ENCODE measurements at places on chromosomes 12 and 14. TPM values are rescaled to one million over a fixed set of nuclear protein-coding genes. Genes with fewer than 3 reads are reported as not detected.

DNA sequence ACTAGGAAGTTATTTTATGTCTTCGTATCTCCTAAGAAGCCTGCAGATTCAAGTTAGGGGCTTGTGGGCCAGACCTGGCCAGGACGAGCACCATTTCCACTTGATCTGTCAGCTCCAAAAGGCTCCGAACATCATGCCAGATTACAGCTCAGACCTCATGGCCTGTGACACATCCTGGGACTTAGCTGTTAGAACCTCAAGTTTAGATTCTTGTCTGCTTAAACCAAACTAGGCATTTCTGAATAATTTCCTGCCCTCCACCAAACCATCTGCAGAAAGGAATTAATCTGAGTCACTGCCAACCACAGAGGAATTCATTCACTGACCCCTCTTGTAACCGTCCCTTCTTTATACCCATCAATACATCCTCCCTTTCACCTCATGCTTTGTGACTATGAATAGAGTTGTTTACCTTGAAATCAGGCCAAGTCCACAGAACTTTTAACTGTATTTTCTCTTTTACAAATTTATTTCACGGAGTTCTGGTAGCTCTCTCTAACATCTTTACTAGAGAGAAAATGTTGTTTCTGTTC, 120.3 kb downstream of the FBXL14 start:
- DNase-seq: no peak

GRCh38 chr14:78022059-78022458, 148.1 kb upstream of the NRXN3 start:
- peak; percentile 90 for DNase-seq

DNA sequence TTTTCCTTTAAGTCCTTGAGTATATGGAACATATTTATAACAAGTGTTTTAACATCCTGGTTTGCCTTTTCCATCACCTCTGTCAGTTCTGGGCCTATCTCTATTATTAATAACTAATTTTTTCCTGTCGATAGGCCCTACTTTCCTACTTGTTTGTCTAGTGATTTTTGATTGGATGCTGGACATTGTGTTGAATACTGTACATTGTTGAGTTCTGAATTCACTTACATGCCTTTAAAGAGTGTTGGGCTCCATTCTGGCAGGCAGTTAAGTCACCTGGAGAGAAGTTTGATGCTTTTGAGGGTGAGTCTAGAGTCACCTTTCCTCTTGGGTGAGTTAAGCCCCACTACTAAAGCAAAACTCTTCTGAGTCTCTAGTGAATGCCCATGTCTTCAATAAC, 77.5 kb upstream of the C14orf180 start:
- DNase-seq: no peak

DNA sequence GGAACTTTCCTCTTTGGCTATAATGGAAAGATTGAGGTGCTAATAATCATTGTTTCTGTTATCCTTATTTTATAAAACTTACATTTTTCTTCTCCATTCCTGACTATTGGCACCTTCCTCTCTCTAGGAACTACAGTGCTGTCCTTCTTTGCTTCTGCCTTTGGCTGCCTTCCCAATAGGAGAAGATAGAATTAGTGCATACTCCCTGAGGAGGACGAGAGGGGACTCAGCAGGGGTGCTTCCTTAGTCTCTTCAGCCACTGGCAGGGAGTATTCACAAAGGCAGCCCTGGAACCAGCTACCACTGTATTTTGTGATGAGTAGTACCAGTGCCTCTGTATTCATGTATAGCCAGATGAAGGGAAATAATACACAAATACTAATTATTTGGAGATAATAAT, 208.5 kb downstream of the FOXG1 start:
- DNase-seq: no peak

- no peak for DNase-seq
These were observed 1.8 kb downstream of the ARID2 start for GRCh38 chr12:45731190-45731775.

DNA sequence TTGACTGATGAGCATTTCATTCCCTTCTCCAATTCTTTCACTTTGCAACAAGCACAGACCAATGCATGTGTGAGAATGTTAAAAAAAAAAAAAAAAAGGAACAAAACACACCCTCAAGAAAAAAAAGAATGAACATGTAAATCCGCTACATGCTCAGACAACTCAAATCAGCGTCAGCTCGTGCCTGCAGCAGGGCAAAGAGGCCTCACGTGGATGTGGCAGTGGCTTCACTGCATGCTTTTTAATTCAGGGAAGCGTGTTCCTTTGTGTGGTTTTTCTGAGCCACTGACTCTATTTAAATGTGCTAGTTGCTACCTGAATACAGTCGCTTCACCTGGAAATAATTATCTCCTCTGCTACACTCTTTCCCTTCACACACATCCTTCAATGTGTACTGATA, 55.1 kb downstream of the PPP1R36 start:
- no peak for DNase-seq

DNA sequence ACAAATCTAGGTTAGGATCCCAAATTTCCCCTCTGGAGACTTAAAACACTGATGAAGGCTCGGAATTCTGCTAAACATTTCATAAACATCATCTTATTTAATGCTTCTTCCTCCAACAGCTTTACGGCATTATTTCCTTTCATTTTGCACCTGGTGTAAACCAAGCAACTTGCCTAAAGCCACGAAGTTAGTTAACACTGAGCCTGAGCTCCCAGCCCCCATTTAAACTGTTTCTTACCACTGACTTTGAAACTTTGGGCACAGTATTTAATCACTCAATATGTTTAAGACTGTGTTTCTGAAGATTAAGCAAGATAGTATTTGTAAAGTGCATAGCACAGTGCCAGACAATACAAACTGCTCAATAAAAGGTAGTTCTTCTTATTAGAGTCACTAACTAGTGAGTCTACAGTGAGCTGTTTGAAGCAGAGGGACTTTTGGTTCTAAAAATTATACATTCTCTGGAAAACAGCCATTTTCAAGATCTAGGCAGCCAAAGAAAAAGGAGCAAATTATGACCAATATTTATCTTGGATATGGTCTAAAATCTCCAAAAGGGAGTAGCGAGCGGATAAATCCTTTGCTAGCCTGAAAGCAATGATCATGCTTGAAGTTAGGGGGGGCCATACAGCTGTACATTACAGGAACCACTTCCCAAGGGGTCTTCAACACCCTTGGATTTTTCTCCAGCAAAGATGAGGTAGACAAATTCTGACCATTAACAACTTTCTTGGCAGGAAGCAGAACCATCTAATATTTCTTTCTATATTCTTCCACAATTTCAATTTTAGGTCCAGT, 4.0 kb downstream of the EGLN3 start:
- DNase-seq: no peak

DNA sequence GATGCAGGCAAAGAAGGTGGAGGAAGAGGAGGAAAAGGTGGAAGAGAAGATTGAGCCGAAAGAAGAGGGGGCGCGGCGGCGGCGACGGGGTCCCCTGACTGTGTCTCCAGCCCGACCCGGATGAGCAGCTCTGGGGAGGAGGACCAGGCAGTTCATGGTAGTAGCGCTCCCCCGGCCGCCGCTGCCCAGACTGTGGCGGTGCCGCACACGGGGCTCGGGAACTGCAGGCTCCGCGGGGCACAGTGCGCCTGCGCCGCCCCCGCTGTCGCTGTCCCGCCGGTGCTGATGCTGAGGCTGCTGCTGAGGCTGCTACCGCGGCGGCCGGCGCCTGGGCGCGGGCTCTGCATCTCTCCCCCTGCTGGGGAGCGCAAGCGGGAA, at the start of gene KCNH5:
TSS of gene KCNH5 (minus strand) at position 225 of the 378 bp plus-strand sequence. CDS start 272 bp downstream, outside the sequence.
- DNase-seq: peak; percentile 81

- no peak for DNase-seq
These were observed 106.3 kb downstream of the SPTSSA start for GRCh38 chr14:34355584-34356263.

GRCh38 chr12:89470741-89471509, 53.7 kb downstream of the GALNT4 start:
- no peak for DNase-seq

GRCh38 chr14:94386085-94387031, 2.0 kb downstream of the SERPINA1 start:
- no peak for DNase-seq

DNA sequence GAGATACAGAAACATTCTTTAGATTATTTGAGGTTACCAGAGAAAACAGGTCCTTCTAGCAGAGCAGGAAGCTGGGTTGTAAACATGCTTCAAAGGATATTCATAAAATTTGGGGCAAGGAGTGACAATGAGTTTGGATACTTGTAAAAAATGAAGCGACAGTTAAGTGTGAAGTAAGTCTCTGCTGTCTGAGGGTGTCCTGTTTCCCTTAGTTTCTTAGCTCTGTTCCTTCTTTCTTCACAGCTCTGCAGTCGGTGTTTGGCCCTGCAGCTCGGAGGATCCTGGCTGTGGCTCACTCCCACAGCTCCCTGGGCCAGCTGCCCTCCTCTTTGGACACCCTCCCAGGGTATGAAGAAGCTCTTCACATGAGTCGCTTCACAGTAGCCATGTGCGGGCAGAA, 10.8 kb downstream of the TMEM52B start:
- DNase-seq: peak; percentile 17

- no peak for DNase-seq
These were observed 18.6 kb downstream of the C14orf132 start for GRCh38 chr14:96057738-96058137.

GRCh38 chr12:40632933-40633332, 59.3 kb upstream of the CNTN1 start:
- DNase-seq: no peak

DNA sequence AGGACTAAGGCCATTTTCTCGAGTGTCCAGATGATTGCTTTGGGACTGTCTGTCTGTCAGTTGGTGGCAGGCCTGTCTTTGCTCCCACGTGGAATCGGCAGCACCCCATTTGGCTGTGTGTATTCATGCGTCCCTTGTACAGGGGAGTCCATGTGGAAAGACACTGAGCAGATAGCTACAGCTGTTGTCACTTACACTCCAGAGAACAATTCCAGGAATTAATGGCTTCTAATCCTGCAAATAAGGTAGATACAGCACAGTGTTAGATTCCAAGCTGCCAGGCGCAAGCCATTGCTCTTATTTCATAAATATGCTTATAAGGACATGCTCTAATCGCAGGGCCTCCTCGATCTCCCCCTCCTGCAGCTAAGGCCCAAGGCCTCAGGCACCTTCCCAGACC, 208.8 kb downstream of the VRK1 start:
- no peak for DNase-seq

- DNase-seq: no peak
These were observed 189.0 kb upstream of the CCND2 start for GRCh38 chr12:4084573-4084972.

- DNase-seq: no peak
These were observed 19.5 kb upstream of the PPFIBP1 start for GRCh38 chr12:27504507-27504906.

DNA sequence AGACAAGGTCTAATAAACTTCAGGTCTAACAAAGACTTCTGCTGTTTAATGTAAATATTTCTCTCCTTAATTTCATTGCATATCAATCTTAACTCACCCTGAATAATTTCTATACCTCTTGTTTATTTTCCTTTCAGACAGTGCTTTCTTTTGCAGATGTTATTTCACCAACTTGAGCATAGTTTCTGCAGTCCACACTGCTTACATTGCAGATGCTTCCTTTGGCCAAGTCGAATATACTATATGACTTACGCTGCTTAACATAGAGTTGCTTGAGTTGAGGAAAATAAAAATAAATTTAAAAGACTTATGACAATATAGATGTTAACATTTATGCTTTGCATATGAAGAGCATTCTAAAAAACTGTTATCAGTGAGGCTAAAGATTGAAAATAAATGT, 217.7 kb downstream of the PTPRO start:
- DNase-seq: no peak

DNA sequence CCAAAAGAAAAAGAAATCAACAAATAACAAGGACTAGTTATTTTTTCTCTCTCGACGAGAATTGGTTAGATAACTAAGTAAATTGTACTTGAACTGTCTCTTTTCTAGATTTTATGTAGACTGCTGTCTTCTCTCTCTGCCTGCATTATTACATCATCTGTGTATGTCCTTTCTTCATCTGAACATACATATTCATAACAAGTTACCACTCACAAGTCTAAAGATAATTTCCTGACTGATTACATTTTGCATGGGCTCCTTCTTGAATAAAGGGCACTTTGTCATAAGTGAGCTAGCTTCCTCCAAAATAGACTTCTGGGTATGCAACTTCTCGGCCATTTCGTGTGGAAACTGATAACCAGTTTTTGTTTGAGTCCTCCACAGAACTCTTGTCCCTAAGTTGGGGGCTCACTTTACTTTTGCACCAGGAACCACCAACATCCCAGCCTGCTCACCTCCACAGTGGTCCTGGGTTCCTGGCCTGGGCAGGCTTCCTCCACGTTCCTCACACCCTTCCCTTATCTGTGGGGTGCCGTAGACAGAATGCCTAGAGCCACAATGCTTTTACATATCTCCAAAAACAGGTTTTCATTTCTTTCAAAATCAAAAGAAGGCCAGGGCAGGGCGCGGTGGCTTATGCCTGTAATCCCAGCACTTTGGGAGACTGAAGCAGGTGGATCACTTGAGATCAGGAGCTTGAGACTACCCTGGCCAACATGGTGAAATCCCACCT, 6.2 kb upstream of the DDX47 start:
- no peak for DNase-seq

- DNase-seq: no peak
These were observed 1172.5 kb downstream of the BCL11B start for GRCh38 chr14:98099527-98099926.

GRCh38 chr12:29053567-29053966, 95.5 kb upstream of the FAR2 start:
- DNase-seq: no peak

DNA sequence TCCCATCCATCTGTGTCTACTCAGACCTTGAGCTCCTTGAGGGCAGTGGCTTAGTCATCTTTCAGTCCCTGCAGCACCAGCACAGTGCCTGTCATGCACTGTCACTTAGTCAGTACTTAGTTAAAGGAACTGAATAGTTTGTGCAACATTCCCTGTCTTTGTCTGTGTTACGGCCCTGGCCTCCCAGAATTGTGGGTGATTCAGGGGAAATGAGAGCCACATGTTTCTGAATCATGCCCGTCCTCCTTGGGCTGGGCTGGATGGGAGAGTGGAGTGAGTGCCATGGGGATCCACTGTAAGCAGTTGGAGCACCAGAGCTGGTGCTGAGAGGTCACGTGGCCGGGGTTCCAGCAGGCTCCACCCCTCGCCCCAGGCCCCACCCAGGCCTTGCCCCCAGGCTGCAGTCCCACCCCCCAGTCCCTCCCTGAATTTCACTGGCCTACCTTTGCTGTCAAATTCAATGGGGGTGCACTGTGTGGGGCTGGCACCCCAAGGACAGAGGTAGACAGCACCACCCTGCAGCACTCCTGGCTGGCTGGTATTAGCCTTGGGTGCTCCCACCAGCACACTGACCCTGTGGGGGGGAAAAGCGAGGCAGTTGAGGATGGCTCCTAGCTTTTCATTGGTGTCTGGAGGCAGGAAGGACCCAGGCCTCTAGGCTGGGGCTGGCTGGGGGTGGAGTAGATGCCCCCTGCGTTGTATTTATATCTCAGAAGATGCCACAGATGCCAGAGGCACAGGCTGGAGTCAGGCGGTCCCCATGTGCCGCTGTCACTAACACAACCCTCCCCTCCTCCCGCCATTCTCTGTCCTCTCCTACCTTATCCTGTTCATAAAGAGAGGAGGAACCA, 7.5 kb downstream of the ITGA5 start:
- DNase-seq: no peak

Gene RAN
- 766 TPM for total RNA-seq

Gene TMTC1
- total RNA-seq: 1.4 TPM

Gene WNT5B
- total RNA-seq: 16.3 TPM

Gene KLRC3
- not detected for total RNA-seq

Gene CBLN3
- 0.51 TPM for total RNA-seq

Gene IAPP
- total RNA-seq: not detected

Gene FGF23
- total RNA-seq: not detected

Gene GPRC5A
- total RNA-seq: not detected

Gene SLC17A8
- total RNA-seq: 0.25 TPM

Gene C14orf180
- not detected for total RNA-seq

Gene C14orf119
- total RNA-seq: 40.3 TPM

Gene SLC25A47
- total RNA-seq: not detected

Gene AMN
- total RNA-seq: 0.34 TPM

Gene LRTM2
- 14.6 TPM for total RNA-seq

Data from glutamatergic neuron (in vitro differentiated cells).